ENCODE measurements at places on chromosomes 5 and 9.

DNA sequence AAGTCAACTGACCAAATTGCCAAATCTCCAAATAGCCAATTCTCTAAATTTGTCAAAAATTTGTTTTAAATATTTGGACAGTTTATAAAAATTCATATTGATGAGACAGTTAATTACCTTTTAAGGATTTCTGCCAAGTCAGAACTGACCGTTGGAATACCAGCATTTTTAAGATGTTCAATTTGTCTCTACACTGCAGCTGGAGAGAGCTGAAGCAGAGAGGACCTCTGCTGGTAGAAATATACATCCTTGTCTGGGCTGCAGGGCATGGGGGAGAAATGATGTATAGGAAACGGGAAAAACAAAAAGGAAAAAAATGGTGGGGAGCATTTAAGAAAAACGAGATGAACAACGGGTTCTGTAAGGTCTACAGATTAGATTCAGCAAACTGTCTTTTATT is 16.8 kb downstream of the NR6A1 start:
- no peak for DNase-seq

DNA sequence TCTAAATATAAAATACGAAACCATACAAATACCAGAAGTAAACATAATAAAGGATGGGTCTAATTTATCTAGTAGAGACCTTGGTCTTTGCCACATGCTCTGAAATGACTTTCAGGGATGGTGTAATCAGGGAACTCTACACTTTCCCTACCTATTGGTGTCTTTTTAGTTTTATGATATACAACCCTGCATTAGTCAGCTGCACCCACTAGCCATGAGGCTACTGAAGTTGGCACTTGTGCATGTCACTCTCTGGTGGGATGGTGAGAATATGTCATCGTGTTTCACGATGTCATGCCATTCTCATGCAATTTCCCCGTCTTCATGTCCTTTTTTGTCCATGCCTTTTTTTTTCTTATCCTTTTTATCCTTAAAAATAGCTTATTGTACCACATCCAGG is 234.9 kb upstream of the ACTBL2 start:
- DNase-seq = no peak

GRCh38 chr5:61228691-61229280 is 66.5 kb upstream of the SMIM15 start:
- DNase-seq = no peak

DNA sequence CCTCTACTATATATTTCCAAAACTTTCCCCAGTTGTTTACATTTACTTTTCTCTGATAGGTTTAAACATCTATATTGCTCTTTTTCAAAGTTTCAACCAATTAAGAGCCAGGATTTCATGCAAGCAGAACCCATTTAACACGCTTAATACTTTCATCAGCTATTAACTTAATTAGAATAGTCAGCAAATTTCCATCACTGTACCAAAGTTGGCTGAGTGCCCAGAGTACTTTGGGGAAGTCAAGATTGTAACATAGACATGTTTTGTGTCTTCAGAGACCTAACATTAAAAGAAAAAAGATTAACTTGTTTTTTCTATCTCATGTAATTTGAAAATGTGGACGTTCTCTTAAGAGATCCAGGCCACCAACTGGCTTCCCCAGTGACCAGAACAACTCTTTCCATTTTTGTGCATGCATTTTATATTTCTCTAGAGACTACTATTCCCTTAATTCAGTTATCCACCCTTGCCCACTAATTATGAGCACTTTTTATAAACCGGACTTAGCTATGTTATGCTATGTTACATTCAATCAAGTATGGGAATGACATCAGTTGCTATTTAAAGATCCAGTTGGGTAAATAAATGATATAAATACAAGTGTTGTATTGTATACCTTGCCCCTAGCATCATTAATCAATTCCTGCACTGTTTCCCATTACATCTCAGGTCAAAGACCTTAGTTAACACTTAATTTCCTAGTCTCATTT is 478.1 kb upstream of the NMUR2 start:
- no peak for DNase-seq
